ENCODE measurements at places on chromosomes 2 and 18. TPM values are rescaled to one million over a fixed set of nuclear protein-coding genes. Genes with fewer than 3 reads are reported as not detected.

- no peak overlapping the region for H3K4me3 ChIP-seq
- H3K4me1 ChIP-seq = peaks cover 15% of the 10 kb centered on the region
- DNase-seq = peak; percentile 9
- no peaks in the 10 kb centered on the region for H3K36me3 ChIP-seq
Observed at GRCh38 chr2:110977403-110977802, 143.3 kb upstream of the BCL2L11 start.

DNA sequence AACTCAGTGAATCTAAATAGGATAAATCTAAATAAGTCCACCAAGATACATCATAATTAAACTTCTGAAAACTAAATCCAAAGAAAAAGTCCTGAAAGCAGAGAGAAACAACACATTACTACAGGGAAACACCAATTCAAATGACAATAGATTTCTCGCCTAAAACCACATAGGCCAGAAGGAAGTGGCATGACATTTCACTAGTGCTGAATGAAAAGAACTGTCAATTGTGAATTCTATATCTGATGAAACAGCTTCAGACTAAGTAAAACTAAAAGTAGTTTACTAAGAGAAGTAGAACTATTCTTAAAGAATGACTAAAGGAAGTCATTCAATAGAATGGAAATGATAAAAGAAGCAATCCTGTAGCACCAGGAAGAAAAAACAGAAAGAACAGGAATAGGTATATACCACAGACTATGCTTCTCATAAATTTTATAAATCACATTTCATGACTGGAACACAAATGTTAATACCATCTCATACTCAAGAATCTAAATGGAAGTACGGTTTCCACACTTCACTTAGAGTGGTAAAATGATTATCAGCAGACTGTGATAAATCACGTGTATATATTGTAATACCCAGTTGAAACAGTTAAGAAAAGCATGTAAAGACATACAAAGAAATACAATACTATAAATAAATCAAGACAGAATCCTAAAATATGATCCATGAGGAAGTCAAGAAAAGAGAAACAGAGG is 46.4 kb downstream of the ASXL2 start:
- no peak for DNase-seq
- H3K27me3 ChIP-seq = no peaks in the 10 kb centered on the region
- H3K27ac ChIP-seq = peak overlapping the region; percentile 47
- peaks cover 39% of the 10 kb centered on the region for H3K36me3 ChIP-seq
- H3K4me1 ChIP-seq = no peaks in the 10 kb centered on the region

- no peaks in the 10 kb centered on the region for H3K27me3 ChIP-seq
- no peak for DNase-seq
- H3K4me3 ChIP-seq = peak overlapping the region; percentile 91
- H3K36me3 ChIP-seq = peaks cover 5% of the 10 kb centered on the region
- H3K27ac ChIP-seq = peak overlapping the region; percentile 90
Observed at GRCh38 chr2:9629222-9630116, 1.3 kb downstream of the YWHAQ start.

- no peak for DNase-seq
- no peaks in the 10 kb centered on the region for H3K27me3 ChIP-seq
- no peaks in the 10 kb centered on the region for H3K4me1 ChIP-seq
- no peak overlapping the region for H3K4me3 ChIP-seq
- no peak overlapping the region for H3K27ac ChIP-seq
- H3K36me3 ChIP-seq = no peaks in the 10 kb centered on the region
Observed at GRCh38 chr2:88808652-88809051, 117.2 kb downstream of the RPIA start.

GRCh38 chr2:9634133-9634532 is 3.3 kb upstream of the YWHAQ start:
- H3K4me1 ChIP-seq = peaks cover 12% of the 10 kb centered on the region
- DNase-seq = no peak
- no peaks in the 10 kb centered on the region for H3K36me3 ChIP-seq
- H3K27me3 ChIP-seq = no peaks in the 10 kb centered on the region
- no peak overlapping the region for H3K4me3 ChIP-seq
- H3K27ac ChIP-seq = no peak overlapping the region

GRCh38 chr2:118834901-118835745 is 12.3 kb downstream of the EN1 start:
- no peak overlapping the region for H3K4me3 ChIP-seq
- no peaks in the 10 kb centered on the region for H3K4me1 ChIP-seq
- peaks cover 100% of the 10 kb centered on the region for H3K27me3 ChIP-seq

The IL1RL2 gene
- not detected for polyA plus RNA-seq

The ZAP70 gene
- 0.30 TPM for polyA plus RNA-seq

DNA sequence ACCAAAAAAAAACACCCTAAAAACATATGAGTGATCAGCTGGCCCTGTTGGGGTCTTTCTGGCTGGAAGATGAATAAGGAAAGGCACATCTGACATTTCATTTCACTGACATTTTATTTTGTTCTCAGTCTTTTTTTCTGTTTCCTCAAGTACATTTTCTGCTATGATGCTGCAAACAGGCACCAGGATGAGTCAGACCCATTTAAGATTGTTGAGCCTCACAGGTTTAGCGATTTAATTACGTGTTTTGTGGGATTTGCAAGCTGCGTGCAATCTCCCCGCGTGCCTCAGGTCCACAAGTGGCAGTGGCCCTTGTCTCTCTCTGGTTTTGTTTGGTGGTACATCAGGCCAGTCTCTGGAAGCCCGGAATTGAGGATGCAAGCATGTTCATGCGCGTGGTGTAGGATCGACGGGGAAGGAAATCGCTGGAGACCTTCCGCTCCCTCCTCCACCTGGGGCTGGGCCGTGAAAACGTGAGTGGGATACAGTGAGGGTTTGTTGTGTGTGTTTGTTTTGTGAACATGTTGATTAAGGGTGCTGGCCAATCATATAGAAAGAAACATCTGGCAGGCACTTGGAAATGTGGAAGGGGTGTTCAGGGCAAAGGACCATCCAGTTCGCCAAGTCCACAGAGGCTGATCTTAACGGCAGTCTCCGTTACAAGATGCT is 120.2 kb upstream of the ZNF516 start:
- H3K36me3 ChIP-seq = no peaks in the 10 kb centered on the region
- H3K27ac ChIP-seq = no peak overlapping the region
- no peak for DNase-seq
- no peak overlapping the region for H3K4me3 ChIP-seq

- H3K27ac ChIP-seq = no peak overlapping the region
- H3K4me3 ChIP-seq = no peak overlapping the region
- no peaks in the 10 kb centered on the region for H3K4me1 ChIP-seq
- no peaks in the 10 kb centered on the region for H3K36me3 ChIP-seq
- H3K27me3 ChIP-seq = no peaks in the 10 kb centered on the region
Observed at GRCh38 chr2:18047213-18047611, 168.7 kb downstream of the KCNS3 start.

The CERKL gene
- 0.08 TPM for polyA plus RNA-seq

- no peak overlapping the region for H3K4me3 ChIP-seq
- H3K27ac ChIP-seq = no peak overlapping the region
Observed at GRCh38 chr18:25099895-25100294, 252.1 kb downstream of the ZNF521 start.

The CFAP65 gene
- not detected for polyA plus RNA-seq

- H3K36me3 ChIP-seq = no peaks in the 10 kb centered on the region
- H3K27ac ChIP-seq = no peak overlapping the region
- H3K27me3 ChIP-seq = no peaks in the 10 kb centered on the region
- no peak for DNase-seq
- H3K4me3 ChIP-seq = no peak overlapping the region
Observed at GRCh38 chr2:228768818-228769217, 502.3 kb downstream of the PID1 start.

- H3K27me3 ChIP-seq = no peaks in the 10 kb centered on the region
- no peak for DNase-seq
- no peak overlapping the region for H3K4me3 ChIP-seq
- H3K4me1 ChIP-seq = peaks cover 20% of the 10 kb centered on the region
Observed at GRCh38 chr2:234410526-234410925, 86.4 kb downstream of the ARL4C start.

GRCh38 chr2:218679119-218679518 is 7.2 kb downstream of the STK36 start:
- no peaks in the 10 kb centered on the region for H3K36me3 ChIP-seq
- H3K27me3 ChIP-seq = no peaks in the 10 kb centered on the region
- H3K27ac ChIP-seq = peak overlapping the region; percentile 21
- no peak overlapping the region for H3K4me3 ChIP-seq
- DNase-seq = peak; percentile 87

The SULT1C2 gene
- polyA plus RNA-seq = not detected

- no peak for DNase-seq
- H3K36me3 ChIP-seq = no peaks in the 10 kb centered on the region
- no peaks in the 10 kb centered on the region for H3K4me1 ChIP-seq
Observed at GRCh38 chr2:178258916-178259315, 64.6 kb downstream of the OSBPL6 start.

The MYO5B gene
- not detected for polyA plus RNA-seq

DNA sequence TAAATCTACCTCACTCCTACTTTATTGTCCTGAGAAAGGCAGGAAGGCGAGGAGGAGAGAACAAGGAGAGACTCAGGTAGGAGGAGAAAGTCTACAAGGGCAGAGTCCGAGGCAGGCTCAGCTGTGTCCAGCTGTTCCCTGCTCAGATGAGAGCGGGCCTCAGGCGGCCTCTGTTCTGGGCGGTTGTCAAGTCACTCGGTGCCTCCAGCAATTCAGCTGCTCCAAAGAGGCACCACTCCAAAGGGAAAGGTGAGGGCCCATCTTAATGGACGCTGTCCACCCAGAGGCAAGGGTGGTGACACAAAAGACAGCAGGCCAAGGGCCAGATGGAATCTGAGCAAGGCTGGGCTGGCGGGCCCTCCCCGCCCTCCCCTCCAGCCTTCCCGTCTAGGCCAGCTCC is 101.4 kb upstream of the EPAS1 start:
- H3K27me3 ChIP-seq = no peaks in the 10 kb centered on the region
- DNase-seq = no peak
- no peak overlapping the region for H3K27ac ChIP-seq
- H3K4me3 ChIP-seq = no peak overlapping the region
- peaks cover 3% of the 10 kb centered on the region for H3K4me1 ChIP-seq

DNA sequence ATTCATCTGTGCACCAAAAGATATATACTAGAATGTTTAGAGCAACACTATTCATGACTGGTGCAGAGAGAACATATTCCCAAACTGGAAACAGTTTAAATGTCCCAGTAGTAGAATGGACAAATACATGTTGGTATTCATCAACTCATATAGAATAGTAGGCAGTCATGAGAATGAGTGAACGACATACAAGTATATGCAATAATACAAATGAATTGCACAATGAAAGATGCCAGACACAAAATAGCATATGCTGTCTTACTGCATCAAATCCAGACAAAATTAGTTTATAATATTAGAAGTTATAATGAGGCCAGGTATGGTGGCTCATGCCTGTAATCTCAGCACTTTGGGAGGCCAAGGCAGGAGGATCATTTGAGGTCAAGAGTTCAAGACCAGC is 8.3 kb upstream of the PRKAG3 start:
- H3K27ac ChIP-seq = no peak overlapping the region
- H3K4me3 ChIP-seq = no peak overlapping the region
- H3K4me1 ChIP-seq = peaks cover 15% of the 10 kb centered on the region
- DNase-seq = peak; percentile 37

DNA sequence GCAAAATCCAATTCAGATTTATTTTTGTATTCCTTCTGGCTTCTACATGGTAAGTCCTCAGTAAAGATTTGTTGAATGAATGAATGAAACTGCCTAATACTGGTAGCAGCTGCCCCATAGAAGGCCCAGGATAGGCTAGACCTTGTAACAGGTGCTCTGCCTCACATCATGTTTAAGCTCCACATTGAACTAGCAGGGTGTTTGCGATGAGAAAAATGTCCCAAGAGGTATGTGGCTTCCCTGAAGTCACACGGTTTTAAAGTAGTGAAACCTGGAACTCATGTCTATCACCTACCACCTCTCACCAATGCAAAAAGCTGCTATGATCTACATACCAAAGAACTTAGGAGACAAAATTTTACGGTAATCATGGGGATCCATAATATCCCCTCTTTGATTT is 765 bp upstream of the LHCGR start:
- no peak for DNase-seq
- H3K4me1 ChIP-seq = no peaks in the 10 kb centered on the region
- no peak overlapping the region for H3K27ac ChIP-seq
- H3K27me3 ChIP-seq = peaks cover 23% of the 10 kb centered on the region
- H3K36me3 ChIP-seq = no peaks in the 10 kb centered on the region

DNA sequence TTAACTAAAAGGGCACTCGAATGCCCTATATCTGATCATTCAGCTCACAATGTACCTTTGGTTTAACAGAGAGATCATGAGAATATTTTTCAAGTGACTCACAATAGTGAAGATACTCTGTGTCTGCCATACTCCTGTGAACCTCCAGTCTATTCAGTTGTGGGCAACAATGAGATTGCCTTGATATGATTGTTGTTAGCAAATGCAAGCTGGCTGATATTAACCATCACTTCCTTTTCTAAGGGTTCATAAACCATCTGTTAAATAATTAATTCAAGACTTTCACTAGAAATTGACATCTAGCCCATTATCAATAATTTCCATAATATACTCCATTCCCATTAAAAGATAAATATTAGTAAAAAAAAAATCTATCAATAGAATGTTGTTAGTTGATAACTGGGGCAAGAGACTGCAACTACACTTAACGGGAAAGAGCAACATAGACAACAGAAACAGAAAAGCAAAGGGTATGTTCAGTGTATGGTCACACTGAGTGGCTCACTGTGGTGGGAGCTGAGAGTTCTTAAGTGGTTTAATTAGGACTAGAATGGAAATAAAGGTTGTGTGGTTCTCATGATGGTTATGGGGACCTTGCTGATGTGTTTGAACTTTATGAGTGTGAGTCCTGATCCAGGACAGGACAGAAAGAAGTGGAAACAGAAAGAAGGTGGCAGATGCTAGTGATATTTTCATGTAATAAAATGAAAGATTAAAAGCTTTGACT is 11.9 kb downstream of the IL18RAP start:
- no peaks in the 10 kb centered on the region for H3K36me3 ChIP-seq
- H3K27ac ChIP-seq = no peak overlapping the region
- peaks cover 12% of the 10 kb centered on the region for H3K4me1 ChIP-seq
- H3K4me3 ChIP-seq = no peak overlapping the region

The KIF1A gene
- polyA plus RNA-seq = not detected

GRCh38 chr2:5609201-5609600 is 83.0 kb upstream of the SOX11 start:
- H3K36me3 ChIP-seq = no peaks in the 10 kb centered on the region
- no peak for DNase-seq
- H3K4me3 ChIP-seq = no peak overlapping the region
- no peak overlapping the region for H3K27ac ChIP-seq
- H3K27me3 ChIP-seq = no peaks in the 10 kb centered on the region

DNA sequence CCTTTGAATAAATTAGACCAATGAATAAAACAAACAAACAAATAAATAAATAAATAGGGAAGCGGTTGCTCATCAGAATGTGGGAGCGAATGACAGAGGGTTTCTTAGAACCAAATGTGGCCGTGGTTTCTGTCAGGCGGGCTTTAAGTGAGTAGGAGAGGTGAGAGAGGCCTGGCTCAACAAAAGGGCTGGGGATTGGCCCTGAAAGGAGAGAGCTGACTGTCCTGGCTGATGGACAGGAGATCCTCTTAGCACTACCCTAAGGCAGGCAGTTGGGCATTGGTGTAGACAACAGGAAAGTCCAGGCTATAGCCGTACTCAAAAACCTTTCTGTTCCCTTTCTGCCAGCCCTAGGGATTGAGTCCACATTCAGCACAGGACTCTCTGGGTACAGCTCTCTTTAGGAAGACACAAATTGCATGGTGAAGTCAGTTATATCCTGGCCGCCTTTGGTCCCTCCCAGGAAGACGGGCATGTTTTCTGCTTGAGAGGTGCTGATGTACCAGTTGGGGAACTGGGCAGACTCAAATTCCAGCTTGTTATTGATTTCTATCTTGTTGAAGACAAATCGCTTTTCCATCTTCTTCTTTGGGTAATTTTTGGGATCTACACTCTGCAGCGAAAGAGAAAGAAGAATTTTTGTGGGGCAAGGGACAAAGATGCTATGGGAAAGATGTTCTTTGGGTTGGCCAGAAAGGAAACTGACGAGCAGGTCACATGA is 6.5 kb downstream of the IL1B start:
- H3K4me3 ChIP-seq = no peak overlapping the region
- H3K36me3 ChIP-seq = peaks cover 36% of the 10 kb centered on the region
- H3K27me3 ChIP-seq = no peaks in the 10 kb centered on the region
- DNase-seq = no peak
